ENCODE measurements at places on chromosomes 2 and 18.
A peak's percentile ranks its signal among the peaks of the same experiment; 100 is the strongest.

DNA sequence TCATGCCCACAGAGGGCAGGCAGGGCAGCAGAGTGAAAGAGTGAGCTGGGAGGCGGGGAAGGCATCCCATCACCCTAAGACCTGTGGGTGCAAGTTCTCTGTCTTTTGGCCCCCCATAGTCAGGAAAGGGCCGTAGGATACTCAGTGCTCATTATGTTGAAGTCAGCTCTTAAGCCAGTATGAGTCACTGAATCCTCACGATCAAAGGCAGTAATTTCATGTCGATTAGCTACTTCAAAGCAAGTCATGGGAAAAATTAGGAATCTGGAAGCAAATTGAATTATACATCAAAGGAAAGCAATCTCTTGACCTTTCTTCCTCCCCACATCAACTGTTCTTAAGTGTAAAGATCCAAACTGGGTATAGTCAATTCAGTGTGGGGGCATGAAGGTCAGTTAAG lies 178.9 kb downstream of the FHOD3 start:
- no peak for DNase-seq

- DNase-seq: no peak
These were observed 138.5 kb downstream of the DYM start for GRCh38 chr18:49321797-49322461.

DNA sequence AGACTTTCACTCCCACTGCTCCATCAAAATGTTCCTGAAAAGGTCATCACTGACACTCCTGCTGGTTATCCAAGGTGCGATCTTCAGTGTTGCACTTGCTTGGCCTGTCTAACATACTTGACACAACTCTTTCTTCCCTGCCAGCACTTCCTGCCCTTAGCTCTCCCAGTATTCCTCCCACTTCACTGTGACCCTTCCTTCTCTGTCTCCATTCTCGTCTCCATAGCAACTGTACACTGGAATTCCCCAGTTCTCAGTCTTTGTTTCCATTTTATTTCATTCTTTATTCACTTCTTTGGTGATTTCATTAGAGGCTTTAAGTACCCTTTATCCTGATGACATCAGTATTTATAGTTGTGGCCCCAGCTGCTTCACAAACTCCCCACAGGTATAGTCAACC lies 333.0 kb downstream of the IRS1 start:
- no peak for DNase-seq

GRCh38 chr2:232525791-232526371 lies at the start of gene CHRND:
TSS of gene CHRND (plus strand) at chr2:232526160. CDS start at chr2:232526216, 56 bp downstream.
- DNase-seq: no peak

DNA sequence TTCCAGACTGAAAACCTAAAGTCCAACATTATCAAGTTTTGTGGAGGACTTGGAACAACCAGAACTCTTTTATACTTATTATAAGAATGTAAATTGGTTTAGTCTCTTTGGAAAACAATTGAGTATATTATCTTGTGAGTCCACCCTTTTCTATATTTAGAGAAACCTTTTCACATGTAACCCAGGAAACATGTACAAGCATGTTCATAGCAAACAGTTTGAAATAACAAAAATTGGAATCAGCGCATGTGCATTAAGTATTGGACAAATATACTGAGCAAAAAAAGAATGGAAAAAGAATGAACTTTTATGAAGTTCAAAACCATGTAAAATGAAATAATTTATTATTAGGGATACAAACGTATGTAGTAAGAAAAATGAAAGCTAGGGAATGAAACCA lies 246.0 kb downstream of the WDR7 start:
- DNase-seq: no peak

- DNase-seq: peak; percentile 51
These were observed 687 bp downstream of the CTDP1 start for GRCh38 chr18:79680100-79680879.

DNA sequence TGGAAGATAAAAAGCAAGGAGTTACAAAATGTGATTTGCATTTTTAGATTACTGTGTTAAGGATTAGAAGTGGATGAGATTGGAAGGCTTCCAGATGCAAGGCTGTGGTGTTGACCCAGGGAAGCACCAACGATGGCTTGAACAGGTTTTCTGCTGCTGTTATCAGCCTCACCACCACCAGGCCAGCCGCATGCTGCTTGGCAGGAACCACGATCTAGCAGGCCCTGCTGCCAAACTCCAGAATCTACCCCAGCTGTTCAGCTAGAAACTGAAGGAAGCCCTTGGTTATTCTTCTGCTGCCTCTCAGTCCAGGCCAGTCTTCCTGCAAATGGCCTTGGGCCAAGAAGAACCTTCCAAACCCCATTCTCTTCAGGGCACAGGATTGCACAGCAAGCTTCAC lies 133.9 kb downstream of the MTCL1 start:
- no peak for DNase-seq

GRCh38 chr2:151526572-151527090 lies 116.9 kb downstream of the RIF1 start:
- no peak for DNase-seq

GRCh38 chr2:4219101-4219500 lies 515.7 kb downstream of the DCDC2C start:
- no peak for DNase-seq

DNA sequence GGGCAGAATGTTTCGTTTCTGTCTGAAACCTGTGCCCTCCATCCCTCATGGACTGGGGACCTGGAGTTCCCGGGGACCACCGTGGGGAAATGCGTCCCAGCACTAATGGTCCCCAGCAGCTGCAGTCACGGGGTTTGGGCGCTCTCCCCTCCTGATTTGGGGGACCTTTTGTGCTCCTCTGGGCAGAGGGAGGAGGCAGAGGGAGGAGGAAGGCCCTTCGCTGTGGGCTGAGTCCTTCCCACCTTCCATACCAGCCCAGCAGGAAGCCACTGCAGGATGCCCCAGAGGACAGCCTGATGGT lies 3.2 kb downstream of the GPR35 start:
- DNase-seq: no peak

DNA sequence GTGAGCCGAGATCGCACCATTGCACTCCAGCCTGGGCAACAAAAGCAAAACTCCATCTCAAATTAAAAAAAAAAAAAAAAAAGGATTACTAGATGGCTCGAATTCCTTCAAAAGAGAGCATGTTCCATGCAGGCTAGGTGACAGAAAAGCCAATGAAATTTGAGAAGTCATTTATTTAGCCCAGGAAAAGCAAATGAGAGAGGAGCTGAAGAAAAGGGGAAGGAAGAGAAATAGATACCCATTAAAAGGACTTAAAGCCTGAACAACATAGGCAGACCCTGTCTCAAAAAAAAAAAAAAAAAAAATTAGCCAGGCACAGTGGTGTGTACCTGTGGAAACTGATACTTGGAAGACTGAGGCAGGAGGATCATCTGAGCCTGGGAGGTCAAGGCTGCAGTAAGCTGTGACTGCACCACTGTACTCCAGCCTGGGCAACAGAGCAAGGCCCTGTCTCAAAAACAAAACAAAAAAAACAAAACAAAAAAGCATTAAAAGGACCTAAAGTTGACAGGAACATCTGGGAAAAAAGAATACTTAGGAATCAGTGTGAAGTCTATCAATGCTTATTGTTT lies 11.1 kb downstream of the SEPTIN10 start:
- no peak for DNase-seq

- DNase-seq: no peak
These were observed 171.0 kb upstream of the SIX3 start for GRCh38 chr2:44770221-44771195.

DNA sequence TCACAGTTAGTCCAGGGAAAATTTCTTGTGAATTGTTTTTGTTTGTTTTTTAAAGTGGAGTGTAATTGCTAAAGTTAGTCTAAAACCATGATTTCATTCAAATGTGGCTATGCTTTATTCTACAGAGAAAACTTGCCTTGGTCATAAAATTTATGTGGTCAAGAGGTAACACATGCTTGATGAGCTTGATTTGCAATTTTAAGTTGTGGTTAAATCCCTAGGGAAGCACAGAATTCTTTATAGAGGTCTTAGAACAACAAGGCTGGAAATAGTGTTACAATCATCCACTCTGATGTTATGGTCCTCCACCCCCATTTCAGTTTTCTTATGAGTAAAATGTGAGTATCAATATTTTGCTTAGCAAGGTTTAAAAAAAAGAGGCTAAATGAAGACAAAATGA lies 359.6 kb downstream of the NRXN1 start:
- DNase-seq: no peak

DNA sequence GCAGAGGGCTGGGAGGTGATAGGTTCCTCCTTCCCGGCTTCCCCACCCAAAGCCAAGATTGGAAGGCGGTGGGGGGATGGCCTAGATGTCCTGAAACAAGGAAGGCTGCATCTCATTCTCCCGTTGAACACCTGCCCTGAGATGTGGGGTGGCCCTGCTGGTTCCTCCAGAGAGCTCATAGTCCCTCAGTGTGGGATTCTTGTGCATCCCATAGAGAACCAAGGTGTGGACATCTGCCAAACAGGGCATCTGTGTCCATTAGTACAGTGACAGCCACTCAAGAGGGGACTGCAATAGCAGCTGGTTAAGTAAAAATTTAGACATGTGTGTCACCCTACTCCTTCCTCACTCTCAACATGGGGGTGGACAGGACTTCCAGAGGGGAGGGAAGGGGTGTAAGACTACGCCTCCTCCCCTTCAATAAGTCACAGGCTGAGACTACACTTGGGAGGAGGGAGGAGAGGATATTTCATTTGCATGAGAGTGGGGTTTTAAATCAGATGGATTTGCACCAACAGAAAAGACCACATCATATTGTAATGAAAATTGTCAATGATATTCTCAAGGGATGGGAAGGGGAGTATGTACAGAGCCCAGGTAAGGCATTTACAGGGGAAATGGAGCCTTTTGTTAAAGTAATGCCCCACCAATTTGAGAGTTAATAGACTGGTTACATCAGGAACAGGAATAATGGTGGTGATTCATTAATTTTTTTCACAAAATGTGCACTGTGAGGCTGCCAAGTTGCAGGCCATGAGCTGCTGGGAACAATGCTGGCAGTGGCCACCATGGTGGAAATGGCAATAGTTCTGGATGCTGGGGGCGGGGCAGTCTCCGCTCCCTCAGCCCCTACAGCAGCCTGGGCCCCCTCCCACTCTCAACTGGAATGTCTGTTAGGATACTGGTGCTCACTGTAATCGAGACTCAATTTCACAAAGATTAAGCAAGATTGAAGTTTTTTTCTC lies 80.6 kb downstream of the TEX51 start:
- no peak for DNase-seq

GRCh38 chr2:65053199-65053598 lies 3.0 kb upstream of the CEP68 start:
- no peak for DNase-seq

DNA sequence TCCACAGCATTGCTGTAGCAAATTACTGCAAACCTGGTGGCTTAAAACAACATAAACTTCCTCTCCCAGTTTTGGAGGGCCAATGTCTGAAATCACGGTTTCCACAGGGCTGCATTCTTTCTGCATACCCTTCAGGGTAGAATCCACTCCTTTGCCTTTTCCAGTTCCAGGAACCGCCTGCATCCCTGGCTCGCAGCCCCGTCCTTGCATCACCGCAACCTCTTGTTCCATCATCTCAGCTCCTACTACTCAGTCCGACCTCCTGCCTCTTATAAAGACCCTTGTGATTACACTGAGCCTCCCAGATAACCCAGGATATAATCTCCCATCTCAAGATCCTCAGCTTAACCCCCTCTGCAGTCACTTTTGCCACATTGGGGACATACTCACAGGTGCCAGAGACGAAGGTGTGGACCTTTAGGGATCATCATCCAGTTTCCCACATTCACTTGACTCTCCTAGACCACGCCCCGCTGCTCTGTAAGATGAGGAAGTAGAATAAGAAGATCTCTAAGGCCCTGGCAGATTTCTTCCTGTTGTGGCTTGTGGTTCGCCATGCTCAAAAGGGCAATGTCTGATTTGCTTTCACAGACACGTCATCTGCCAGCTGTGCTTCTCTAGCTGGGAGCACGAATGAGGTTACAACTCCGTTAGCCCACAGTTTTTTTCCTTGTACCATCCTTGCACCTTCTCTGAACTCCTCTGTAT lies 103.6 kb upstream of the AGAP1 start:
- no peak for DNase-seq
